Hematopoietic multipotent progenitor cell treated with erythropoietin and hydrocortisone succinate and interleukin-3 and kit ligand, for 4 days (in vitro differentiated cells): ENCODE measurements at places on chromosomes 1 and 21.

DNA sequence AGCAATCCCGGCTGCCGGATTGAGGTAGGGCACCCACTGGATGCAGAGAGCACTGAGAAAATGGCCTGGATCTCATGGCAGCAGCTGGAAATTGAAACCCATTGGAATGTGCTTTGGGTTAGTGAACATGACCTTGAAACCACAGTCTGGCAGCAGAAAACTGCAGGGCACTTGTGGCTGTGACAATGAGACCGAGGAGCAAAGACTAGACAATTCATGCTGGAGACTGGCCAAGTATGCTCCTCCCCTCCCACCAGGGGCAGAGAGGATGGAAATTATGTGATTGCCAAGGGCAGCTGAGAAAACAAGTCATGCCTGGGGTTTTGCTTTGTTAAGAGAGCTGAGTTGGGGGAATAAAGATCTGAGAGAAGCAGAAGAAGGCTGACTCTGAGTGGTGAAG is 60.7 kb downstream of the ZNF697 start:
- no peak for DNase-seq

GRCh38 chr1:51566260-51566659 is 47.2 kb upstream of the EPS15 start:
- DNase-seq, result no peak

DNA sequence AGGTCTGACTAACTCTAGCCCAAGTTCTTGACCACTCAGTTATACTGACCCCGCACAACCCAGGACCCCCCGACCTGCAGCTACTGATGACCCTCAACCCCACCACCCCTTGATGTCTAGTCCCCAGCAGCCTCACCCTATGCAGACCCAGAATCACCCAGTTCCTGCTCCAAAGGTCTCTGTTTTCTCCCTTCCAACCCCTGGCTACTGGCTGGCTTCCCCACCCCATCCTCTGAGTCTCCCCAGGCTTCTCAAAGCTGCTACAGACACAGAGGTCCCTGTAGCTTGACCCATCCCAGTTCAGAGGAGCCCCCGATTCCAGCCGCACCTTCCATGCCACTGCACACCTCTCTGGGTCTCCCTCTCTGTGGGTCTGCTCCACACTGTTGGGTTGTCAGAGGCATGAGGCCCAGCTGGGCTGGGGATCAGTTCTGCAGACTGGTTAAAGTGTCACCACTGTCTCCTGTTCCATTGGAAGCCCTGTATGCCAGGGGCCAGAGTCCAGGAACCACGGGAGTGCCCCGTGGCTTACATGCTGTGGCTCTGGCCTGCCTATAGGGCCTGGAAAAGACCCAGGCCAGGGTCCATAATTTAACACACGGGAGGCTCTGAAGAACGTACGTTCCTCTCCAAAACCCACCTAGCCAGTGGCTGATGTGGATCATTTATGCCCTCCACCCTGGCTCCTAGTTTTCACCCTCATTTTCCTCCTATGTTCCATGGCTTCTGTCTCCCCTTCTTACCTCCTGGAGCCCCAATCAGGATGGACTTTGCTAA is 497 bp downstream of the PKLR start:
- no peak for DNase-seq

GRCh38 chr1:57024428-57024827 is 58.6 kb upstream of the C8B start:
- no peak for DNase-seq

GRCh38 chr21:37580666-37581065 is 214.1 kb downstream of the DYRK1A start:
- no peak for DNase-seq

DNA sequence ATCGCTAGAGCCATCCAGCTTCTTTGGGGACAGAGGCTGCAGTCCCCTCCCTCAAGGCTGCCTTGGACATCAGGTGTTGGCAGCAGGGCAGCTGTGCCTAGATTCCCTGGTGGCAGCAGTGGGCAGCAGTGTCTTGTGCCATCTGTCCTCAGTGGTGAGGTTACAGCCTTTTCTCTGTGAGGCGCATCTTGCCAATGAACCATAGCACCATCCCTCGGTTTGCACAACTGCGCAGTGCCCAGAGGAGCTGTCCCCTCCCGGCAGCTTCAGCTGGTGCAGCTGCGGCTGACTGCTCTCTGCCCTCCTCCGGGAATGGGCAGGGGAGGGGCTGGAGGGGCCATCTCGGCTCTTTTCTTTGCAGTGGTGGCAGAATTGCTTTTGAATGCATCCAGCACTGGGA is 59.0 kb upstream of the C8B start:
- DNase-seq, result no peak

- no peak for DNase-seq
Observed at GRCh38 chr21:41722052-41723018, 44.5 kb downstream of the RIPK4 start.

DNA sequence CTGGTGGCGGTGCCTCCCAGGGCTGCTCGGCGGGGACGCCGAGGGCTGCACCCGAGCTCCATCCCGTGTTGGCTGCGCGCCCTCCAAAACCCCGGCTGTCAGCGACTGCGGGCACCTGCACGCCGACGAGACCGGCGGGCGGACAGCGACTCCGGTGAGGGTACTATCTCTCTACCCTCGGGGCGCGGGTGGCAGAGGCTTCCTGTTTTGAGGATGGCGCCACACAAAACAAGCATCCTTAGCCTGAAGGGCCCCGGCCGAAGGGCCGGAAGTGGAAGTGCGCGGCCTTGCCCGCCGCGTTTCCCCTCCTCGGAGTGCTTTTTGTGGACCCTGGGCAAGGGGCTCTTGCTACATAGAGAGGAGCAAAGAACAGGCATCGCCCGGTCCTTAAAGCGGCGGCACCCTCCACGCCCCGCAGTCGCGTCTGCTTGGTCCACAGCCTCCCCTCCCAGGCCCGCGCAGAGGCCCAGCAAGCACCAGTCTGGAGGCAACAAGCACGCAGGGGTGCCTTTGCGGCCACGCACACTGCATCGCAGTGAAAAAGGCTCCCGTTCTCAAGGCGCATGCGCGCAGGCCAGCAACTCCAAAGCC is 561 bp upstream of the COQ8A start:
- DNase-seq, result peak; percentile 82

DNA sequence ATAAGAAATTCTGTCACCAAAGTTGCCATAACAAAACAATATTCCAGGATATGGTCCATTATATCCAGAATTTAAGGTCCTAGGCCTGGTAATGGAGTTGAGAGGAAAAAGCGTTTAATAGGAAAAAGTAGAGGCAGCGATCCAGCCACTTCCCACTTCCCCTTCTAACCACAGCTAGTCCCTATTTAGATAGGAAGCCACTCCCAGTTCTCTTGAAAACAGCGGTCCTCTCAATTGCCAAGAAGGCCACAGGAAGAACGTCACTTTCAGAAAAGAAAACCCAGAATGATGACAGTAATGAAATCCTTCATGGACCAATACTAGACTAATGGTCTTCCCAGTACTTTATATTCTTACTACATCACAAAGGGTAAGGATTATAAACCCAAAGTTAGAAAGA is 38.6 kb downstream of the ABL2 start:
- peak; percentile 64 for DNase-seq

- DNase-seq, result no peak
Observed at GRCh38 chr1:27552911-27553420, 51.0 kb downstream of the AHDC1 start.

DNA sequence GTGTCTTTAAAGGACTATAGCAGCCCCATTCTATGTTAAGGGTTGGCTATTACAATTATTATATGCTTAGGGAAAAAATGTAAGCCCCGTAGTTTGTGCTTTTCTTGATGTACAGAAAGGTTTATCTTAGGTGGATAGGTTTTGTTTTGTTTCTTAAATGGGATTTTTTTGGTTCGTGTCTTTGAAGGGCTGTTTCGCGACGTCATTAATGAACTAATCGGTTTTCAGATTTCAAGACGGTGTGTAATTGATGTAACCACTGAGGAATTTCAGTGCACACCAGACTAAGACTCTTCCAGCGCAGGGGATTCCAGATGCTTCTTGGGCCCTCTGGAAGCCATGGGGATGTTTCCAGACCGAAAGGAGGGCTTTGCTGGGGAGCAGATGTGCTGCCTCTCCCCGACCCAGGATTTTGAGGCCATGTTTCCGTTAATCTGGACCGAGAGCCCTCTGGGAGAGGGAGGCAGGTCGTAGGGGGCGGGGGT is 4.8 kb upstream of the SIM2 start:
- peak; percentile 2 for DNase-seq

DNA sequence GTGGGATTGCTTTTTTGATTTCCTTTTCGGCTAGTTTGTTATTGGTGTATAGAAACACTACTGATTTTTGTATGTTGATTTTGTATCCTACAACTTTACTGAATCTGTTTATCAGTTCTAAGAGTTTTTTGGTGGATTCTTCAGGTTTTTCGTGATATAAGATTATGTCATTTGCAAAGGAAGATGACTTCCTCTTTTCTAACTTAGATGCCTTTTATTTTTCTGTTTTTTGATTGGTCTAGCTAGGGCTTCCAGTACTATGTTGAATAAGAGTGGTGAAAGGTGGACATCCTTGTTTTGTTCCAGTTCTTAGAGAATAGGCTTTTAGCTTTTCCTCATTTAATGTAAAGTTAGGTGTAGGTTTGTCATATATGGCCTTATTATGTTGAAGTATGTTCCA is 13.1 kb upstream of the NHLH2 start:
- peak; percentile 23 for DNase-seq

DNA sequence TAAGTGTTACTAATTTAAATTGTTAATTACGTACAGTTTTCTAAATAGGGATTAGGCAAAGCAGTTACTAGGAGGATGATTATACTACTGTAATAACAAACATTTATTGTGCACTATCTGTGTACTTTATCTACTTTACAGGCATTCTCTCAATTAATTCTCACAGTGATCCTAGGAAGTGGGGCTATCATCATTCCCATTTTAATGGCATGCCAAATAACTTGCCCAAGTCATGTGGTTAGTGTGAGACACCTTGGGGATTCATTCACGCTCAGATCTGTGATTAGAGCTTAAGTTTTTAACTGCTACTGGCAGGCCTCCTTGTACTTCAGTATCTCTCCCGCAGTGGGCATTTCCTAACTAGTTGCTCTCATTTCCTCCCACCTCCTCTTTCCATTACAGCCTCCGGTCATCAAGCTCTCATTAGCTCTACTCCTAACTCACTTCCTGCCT is 11.5 kb downstream of the PHLDA3 start:
- DNase-seq, result no peak

GRCh38 chr21:41953249-41953830 is 478 bp downstream of the C2CD2 start:
- peak; percentile 33 for DNase-seq

GRCh38 chr1:40075266-40075665 is 21.8 kb downstream of the PPT1 start:
- DNase-seq, result peak; percentile 70

DNA sequence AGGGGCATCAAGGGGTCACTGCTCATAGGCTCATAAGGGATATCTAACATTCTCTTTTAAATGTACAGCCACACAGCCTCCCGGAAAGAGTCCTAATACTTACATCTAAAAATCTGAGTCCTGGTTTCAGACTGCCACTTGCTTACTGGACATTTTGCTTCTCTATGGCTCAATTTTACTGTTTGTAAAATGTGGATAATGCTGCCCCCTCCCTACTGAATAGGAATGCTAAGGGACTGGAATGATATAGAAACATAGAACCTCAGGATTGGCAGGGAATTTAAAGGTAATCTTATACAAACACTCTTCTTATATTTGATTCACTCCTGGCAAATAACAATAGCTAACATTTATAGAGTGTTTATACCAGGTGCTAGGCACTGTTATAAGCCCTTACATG is 910 bp upstream of the TNR start:
- no peak for DNase-seq

DNA sequence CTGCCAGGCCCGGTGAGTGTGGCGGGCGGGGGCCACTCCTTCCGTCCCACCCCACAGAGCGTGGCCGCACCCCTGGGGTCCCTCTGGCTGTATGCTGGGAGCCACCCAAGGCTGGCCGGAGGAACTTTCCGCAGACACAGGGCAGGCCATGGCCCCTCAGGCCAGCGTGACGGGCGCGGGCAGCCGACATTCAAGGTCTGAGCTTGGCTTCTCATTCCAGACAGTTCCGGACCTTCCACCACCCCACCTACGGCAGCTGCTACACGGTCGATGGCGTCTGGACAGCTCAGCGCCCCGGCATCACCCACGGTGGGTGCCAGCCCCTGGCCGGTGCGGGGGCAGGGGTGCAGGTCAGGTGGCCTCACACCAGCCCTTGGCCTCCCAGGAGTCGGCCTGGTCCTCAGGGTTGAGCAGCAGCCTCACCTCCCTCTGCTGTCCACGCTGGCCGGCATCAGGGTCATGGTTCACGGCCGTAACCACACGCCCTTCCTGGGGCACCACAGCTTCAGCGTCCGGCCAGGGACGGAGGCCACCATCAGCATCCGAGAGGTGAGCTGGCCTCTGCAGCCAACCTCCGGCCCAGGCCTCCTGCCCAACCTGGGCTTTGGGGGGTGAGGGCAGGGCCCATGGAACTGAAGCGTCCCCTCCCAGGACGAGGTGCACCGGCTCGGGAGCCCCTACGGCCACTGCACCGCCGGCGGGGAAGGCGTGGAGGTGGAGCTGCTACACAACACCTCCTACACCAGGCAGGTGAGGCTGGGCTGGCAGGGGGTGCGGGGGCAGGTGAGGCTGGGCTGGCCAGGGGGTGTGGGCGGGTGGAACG is 7.3 kb downstream of the SCNN1D start:
- DNase-seq, result no peak

GRCh38 chr1:8685463-8685862 is 132.0 kb downstream of the RERE start:
- DNase-seq, result no peak

- no peak for DNase-seq
Observed at GRCh38 chr1:111720274-111720976, 18.8 kb downstream of the INKA2 start.

DNA sequence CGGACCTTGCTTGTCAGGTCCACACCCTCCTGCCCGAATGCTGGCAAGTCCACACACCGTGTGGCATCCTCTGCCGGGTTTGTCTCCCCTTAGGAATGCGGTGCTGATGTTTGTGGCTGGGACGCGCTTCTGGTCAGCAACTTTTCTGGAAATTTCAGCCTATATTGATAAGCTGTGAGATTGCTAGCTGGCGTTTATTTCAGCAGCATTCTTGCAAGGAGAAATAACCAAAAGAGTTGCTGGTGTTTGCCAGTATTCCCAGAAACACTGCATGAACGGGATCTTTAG is 601 bp downstream of the CEPT1 start:
- DNase-seq, result peak; percentile 67

- DNase-seq, result no peak
Observed at GRCh38 chr21:24969068-24969467, 638.2 kb downstream of the MRPL39 start.

DNA sequence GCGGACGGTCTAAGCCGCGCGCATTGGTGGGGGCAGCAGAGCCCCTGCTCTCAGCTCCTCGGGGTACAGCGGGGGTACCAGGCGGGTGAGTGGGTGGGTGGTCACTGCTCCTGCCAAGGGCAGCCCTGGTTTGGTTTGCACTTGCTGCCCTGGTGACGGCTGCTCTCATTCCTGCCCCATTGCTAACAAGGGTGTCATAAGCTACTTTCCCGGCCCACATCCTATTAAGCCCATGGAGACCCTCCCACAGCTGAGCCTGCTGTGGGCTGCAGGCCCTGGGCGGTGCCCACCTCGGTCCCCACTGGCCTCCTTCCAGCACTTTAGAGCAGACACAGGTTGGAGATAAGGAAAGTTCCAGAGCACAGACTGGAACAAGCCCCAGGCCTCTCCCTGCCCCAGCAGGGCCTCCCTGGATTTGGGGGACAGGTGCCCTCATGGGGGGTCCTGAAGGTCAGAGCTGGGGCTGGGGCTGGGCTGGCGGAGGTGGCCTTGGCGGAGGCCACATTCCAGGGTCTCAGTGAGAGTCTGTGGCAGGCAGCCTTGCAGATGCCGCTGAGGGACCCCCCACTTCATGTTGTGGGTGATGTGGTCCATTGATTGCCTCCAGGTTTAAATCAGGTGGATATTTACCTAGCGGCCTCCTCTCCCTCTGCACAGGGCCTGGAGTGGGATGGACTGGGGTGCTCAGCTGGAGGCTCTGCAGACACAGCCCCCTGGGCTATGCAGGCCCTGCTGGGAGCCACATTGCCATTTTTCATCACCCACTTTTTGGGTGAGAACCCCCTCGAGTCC is 27.0 kb downstream of the COL18A1 start:
- DNase-seq, result peak; percentile 20
